ENCODE measurements at places on chromosomes 16 and 17.

- DNase-seq = no peak
These were observed 336.2 kb upstream of the PMFBP1 start for GRCh38 chr16:72508191-72508590.

DNA sequence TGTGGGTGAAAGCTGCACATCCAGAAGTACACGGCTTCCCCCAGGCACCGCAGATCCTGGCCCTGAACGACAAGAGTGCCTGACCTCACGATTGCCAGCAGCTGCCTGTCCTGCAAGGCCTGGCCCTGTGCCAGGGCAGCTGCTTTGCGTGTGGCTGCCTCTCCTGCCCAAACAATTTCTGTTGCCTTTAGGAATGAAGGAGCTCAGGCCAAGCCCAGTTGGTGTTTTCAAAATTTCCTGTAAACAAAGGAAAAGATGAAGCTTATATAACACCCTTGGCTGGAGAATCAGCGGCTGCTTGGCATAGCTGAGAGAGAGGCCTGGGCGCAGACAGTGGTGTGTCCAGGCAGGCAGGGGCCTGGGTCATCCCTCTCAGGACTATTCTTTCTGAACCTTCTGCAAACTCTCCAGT is 11.7 kb upstream of the SLC47A2 start:
- no peak for DNase-seq

- no peak for DNase-seq
These were observed 18.1 kb downstream of the NTAN1 start for GRCh38 chr16:15037745-15038144.

DNA sequence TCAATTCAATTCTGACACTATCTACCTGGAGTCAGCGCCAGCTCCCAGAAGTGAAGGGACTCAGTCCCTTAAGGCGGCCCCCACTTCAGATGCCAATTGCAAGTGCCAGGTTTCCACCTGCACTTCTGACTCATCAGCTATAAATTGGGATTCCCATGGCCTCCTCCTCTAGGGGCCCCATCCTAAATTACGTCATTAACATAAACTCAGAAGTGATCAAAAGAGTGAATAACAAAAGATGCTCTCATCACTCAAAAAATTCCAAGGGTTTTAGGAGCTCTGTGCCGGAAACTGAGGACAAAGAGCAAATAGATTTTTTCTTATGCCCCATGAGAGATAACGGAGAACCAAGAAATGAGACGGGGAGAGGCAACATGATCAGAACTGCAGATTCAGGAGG is 148.6 kb upstream of the IRX6 start:
- DNase-seq = no peak

GRCh38 chr17:37300683-37301082 is 75.1 kb upstream of the C17orf78 start:
- no peak for DNase-seq

- no peak for DNase-seq
These were observed 4.6 kb upstream of the ATP2A1 start for GRCh38 chr16:28873543-28874201.

DNA sequence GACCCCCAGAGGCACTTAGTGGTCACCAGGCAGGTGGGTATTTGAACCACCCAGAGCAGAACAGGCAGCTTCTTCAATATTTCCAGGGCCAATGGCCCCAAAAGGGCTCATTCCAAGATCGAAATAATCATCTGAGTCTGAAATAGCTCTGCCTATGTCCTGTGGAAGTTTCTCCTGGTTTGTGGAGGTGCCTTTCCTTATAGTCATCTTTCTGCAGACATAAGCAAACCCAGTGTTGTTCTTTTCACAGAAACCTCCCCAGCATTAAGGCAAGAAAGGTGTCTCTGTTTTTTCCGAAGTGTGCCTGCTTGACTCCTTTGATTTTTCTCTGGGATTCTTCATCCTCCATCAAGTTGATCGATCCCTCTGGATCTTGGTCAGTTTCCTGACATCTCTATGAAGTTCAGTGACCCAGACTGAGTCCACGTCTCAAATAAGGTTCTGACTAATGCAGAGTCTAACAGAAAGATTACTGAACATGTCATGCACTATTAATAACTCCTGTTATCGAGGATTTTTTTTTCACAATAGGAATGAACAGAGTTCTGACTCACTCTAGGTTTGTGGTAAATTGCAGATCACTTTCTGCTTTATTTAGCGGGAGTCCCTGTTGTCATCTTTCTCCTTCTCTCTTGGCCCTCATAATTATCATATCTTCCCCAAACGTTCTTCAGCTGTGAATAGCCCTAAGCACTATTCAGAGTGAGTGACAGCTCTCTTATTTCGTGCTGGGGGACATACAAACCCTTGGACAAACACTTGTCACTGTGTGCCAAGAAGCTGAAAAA is 1.5 kb downstream of the LRRC3C start:
- DNase-seq = no peak

GRCh38 chr17:80055597-80055996 is 19.2 kb downstream of the CCDC40 start:
- DNase-seq = no peak
